ENCODE measurements at places on chromosomes 3 and 15.

GRCh38 chr15:89157918-89158564 is 63.3 kb downstream of the RLBP1 start:
- H3K4me1 ChIP-seq, result no peaks in the 10 kb centered on the region
- H3K27ac ChIP-seq, result no peak overlapping the region
- DNase-seq, result no peak
- peaks cover 20% of the 10 kb centered on the region for H3K36me3 ChIP-seq

DNA sequence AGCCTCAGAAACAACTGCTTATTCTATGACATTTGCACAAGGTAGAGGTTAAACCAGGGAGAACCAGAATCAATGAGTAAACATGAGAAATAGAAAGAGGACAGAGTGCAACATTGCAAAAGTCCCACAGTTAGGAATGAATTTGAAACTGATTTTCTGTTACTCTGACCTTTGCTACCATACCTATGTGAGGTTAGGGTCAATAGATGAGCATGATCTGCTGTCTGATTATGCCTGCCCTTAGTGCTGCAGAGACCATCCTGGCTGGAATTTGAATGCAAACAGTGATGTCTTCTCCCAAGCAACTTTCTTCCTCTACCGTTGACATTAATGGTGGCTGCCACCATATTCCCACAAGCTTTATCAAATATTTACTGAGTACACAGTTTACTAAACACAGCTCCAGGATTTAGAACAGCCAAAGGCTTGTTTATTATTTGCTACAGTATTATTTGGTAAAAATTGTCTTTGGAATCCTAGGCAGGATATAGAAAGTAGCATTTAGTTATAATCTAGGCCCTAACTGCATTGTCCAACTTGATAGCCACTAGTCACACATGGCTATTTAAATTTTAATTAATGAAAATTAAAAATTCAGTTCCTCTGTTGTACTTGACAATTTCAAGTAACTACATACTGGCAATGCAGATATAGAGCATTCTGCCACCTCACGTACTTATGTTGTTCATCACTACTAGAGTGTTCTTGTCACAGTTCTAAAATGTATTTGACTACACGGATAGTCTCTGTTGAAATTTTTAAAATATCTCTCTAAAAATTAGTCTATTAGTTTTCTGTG is 8.9 kb upstream of the CLDN1 start:
- no peaks in the 10 kb centered on the region for H3K27me3 ChIP-seq
- H3K27ac ChIP-seq, result no peak overlapping the region
- no peaks in the 10 kb centered on the region for H3K4me1 ChIP-seq
- no peaks in the 10 kb centered on the region for H3K36me3 ChIP-seq

DNA sequence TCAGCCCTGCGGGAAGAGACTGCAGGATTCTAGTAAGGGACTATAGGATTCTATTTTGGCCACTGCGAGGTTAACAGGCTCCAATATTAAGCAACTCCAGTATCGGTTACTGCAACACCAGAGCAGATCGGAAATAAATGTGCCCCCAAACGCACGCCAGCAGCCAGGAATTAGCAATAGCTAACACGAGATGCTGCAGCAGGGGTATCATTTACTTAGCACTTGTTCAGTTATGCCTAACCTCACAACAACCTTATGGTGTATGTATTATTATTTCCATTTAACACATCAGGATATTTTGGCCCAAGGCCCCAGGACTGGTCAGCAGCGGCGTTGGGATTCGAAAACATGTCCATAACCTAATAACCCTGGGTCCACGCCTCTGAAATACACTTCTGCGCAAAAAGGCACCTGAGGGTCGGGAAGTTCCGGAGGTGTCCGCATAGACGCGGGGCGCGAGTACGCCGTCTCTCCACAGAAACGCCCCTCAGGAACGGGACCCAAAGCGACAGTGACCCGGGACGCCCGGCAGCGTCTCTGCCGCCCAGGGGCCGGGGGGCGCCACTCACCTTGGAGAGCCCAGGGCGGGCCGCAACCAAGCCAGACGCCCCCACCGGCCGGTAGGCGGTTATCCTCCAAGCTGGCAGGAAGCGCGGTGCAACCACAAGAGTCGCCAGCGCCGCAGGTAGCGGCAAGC is 681 bp downstream of the PIK3CB start:
- DNase-seq, result peak; percentile 56
- H3K27ac ChIP-seq, result peak overlapping the region; percentile 32
- H3K4me3 ChIP-seq, result peak overlapping the region; percentile 75
- H3K4me1 ChIP-seq, result peaks cover 9% of the 10 kb centered on the region

DNA sequence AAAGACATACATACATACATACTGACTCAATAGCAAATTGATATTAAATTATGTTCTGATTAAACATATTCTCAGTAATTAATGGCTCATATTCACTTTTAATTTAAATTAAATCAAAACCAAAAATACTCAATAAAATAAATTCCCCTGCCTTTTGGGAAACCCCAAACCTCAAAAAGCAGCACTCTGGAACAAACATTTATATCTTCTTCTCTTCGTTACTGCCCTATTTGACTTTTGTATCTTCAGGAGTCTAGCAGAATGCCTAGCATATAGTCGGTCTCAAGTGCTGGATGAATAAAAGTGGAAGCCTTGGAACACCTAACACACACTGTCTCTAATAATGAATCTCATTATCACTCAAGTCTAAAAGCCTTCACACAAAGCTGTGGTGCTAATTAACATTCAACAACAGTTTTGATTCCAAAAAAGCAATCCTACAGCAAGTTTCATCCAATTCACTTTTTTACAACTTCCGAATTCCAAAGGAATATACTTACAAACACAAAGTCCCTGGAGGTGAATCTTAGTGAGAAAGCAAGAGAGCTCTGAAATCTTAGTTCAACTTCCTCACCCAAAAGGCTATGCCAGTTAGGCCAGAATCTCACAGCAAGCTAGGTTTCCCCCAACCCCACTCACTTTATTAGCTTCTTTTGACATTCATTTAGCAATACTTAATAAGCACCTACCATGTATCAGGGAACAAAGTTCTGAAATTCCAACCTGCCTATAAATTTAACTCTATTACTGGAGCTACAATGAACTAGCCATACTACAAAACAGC is 35.0 kb downstream of the GSK3B start:
- H3K27ac ChIP-seq, result no peak overlapping the region
- H3K36me3 ChIP-seq, result no peaks in the 10 kb centered on the region
- H3K4me3 ChIP-seq, result no peak overlapping the region
- H3K4me1 ChIP-seq, result no peaks in the 10 kb centered on the region
- no peak for DNase-seq

GRCh38 chr3:32337505-32337904 is 54.1 kb upstream of the CMTM7 start:
- no peak for DNase-seq
- no peaks in the 10 kb centered on the region for H3K36me3 ChIP-seq
- no peaks in the 10 kb centered on the region for H3K27me3 ChIP-seq
- H3K4me3 ChIP-seq, result no peak overlapping the region
- no peaks in the 10 kb centered on the region for H3K4me1 ChIP-seq

DNA sequence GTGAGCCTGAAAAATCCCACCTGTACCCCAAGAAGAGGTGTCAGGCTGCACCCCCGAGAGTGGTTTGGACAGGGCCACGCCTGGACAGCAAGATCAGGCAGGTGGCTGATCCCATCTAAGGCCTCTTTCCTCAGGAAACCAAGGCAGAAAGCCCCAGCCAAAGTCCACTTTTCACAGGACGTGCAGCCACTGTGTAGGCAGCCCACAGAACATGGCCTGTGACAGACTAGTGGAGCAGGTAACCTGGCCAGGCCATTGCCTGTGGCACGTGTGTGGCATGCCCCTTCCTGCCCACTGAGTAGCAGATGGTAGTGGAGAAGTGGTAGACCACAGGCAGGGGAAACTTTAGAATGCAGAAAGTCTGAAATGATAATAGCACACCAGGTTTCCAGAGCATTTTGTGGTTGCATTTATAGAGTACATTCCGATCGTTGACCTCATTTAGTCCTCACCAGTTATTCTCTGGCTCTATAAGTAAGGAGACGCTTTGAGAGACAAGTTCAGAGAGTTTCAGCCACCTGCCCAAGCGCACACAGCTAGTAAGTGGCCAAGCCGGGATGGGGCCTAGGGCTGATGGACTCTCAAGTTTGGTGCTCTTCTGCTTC is 68.7 kb downstream of the AAGAB start:
- DNase-seq, result peak; percentile 15
- no peak overlapping the region for H3K4me3 ChIP-seq
- no peaks in the 10 kb centered on the region for H3K4me1 ChIP-seq
- H3K36me3 ChIP-seq, result no peaks in the 10 kb centered on the region
- no peak overlapping the region for H3K27ac ChIP-seq
- H3K27me3 ChIP-seq, result no peaks in the 10 kb centered on the region

DNA sequence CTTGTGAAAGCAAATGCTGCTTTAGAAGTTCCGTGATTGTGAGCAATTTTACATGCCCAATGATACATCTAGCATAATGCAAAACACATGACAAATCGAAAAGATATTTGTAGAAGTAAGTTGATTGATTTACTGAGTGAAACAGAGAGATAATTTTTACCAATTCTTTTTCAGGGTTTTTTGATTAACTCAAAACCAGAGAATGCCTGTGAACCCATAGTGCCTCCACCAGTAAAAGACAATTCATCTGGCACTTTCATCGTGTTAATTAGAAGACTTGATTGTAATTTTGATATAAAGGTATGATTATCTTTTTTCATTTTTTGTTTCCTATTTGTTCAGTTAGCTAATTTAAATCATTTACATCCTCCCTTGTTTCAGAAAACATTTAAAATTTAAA is 58.8 kb downstream of the RNF13 start:
- no peak overlapping the region for H3K4me3 ChIP-seq
- H3K4me1 ChIP-seq, result no peaks in the 10 kb centered on the region
- H3K36me3 ChIP-seq, result no peaks in the 10 kb centered on the region
- no peak for DNase-seq
- no peaks in the 10 kb centered on the region for H3K27me3 ChIP-seq
- H3K27ac ChIP-seq, result no peak overlapping the region

- no peak overlapping the region for H3K27ac ChIP-seq
- H3K27me3 ChIP-seq, result peaks cover 13% of the 10 kb centered on the region
- H3K4me1 ChIP-seq, result no peaks in the 10 kb centered on the region
- no peak for DNase-seq
- no peaks in the 10 kb centered on the region for H3K36me3 ChIP-seq
These were observed 2.6 kb upstream of the SUSD5 start for GRCh38 chr3:33221241-33221640.

GRCh38 chr3:69113536-69113935 is 8.9 kb downstream of the LMOD3 start:
- H3K4me1 ChIP-seq, result peaks cover 25% of the 10 kb centered on the region
- H3K27ac ChIP-seq, result no peak overlapping the region
- no peak for DNase-seq
- H3K4me3 ChIP-seq, result no peak overlapping the region
- H3K27me3 ChIP-seq, result no peaks in the 10 kb centered on the region

GRCh38 chr15:32029409-32029861 is 880 bp upstream of the CHRNA7 start:
- H3K27me3 ChIP-seq, result 0 out of 2 replicates have a peak, but pooled peaks cover 5% of the 10 kb centered on the region
- DNase-seq, result peak; percentile 18
- H3K36me3 ChIP-seq, result no peaks in the 10 kb centered on the region
- H3K27ac ChIP-seq, result no peak overlapping the region
- no peaks in the 10 kb centered on the region for H3K4me1 ChIP-seq

GRCh38 chr15:86915811-86916331 is 836.2 kb downstream of the AGBL1 start:
- no peak overlapping the region for H3K27ac ChIP-seq
- peaks cover 4% of the 10 kb centered on the region for H3K4me1 ChIP-seq
- no peaks in the 10 kb centered on the region for H3K36me3 ChIP-seq
- no peak overlapping the region for H3K4me3 ChIP-seq

DNA sequence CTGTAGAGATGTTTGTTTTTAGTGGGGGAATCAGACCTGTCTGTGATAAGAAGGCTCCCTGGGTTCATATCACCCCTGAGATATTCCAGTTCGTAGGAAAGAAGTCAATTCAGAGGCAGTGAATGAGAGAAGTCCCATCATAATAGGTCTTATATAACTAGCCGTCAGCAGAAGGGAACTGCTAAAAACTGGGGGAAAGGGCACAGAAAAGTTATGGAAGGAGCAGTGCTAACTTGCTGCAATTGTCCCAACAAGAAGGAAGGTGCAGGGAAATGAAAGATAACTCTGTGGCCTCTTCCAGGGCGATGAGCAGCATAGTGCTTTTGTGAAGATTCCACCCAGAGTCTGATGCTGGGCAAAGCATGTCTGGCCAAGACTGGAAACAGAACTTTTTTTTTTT is 9.0 kb upstream of the CA12 start:
- H3K36me3 ChIP-seq, result no peaks in the 10 kb centered on the region
- no peaks in the 10 kb centered on the region for H3K27me3 ChIP-seq
- no peaks in the 10 kb centered on the region for H3K4me1 ChIP-seq
- no peak for DNase-seq
- H3K27ac ChIP-seq, result no peak overlapping the region

GRCh38 chr3:64080616-64081234 is 57.4 kb upstream of the PSMD6 start:
- H3K4me1 ChIP-seq, result no peaks in the 10 kb centered on the region
- no peak overlapping the region for H3K4me3 ChIP-seq
- no peak for DNase-seq
- no peaks in the 10 kb centered on the region for H3K27me3 ChIP-seq
- no peak overlapping the region for H3K27ac ChIP-seq

DNA sequence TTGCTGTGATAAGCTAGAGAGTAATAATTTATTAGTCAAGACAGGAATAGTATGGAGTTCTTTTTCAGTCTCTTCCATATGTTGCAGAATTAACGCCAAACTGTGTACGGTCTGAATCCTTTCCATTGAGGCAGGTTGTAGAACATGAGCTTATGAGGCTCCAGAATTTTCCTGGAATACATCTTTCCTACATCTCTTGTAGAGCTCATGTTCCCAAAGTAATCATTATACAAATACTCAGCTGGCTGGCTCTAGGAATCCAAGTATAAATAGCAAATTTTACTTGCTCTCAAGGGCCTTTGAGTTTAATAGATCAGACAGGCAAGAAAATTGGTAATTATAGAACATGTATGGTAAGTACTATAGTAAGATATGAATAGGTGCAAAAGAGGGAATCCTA is 419.4 kb downstream of the RBMS3 start:
- no peaks in the 10 kb centered on the region for H3K36me3 ChIP-seq
- H3K4me3 ChIP-seq, result no peak overlapping the region
- H3K27me3 ChIP-seq, result no peaks in the 10 kb centered on the region
- no peak overlapping the region for H3K27ac ChIP-seq
- H3K4me1 ChIP-seq, result no peaks in the 10 kb centered on the region

GRCh38 chr15:68751622-68752021 is 69.1 kb downstream of the ANP32A start:
- no peaks in the 10 kb centered on the region for H3K4me1 ChIP-seq
- no peak for DNase-seq
- H3K27me3 ChIP-seq, result no peaks in the 10 kb centered on the region
- H3K4me3 ChIP-seq, result no peak overlapping the region
- no peaks in the 10 kb centered on the region for H3K36me3 ChIP-seq
- H3K27ac ChIP-seq, result no peak overlapping the region

DNA sequence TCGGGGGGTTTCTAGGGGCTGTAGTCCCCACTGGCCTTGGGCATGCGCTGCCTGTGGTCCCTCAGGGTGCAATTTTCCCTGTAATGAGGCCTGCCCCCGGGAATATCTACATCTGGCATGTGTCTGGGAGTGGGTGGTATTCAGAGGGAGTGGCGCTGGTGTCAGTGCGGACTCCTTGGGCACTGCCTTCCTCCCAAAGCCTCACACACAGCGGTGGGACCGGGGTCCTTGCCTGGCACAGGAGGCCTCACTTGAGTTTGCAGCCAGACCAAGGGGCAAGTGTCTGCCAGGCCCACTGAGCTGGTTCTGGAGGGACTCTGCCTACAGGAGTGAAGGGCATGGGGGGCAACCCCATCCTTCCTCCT is 53.5 kb upstream of the PCSK6 start:
- no peak overlapping the region for H3K4me3 ChIP-seq
- no peak overlapping the region for H3K27ac ChIP-seq
- DNase-seq, result no peak
- no peaks in the 10 kb centered on the region for H3K4me1 ChIP-seq
- no peaks in the 10 kb centered on the region for H3K36me3 ChIP-seq
